ENCODE measurements at places on chromosomes 4 and X.
A peak's percentile ranks its signal among the peaks of the same experiment; 100 is the strongest.

DNA sequence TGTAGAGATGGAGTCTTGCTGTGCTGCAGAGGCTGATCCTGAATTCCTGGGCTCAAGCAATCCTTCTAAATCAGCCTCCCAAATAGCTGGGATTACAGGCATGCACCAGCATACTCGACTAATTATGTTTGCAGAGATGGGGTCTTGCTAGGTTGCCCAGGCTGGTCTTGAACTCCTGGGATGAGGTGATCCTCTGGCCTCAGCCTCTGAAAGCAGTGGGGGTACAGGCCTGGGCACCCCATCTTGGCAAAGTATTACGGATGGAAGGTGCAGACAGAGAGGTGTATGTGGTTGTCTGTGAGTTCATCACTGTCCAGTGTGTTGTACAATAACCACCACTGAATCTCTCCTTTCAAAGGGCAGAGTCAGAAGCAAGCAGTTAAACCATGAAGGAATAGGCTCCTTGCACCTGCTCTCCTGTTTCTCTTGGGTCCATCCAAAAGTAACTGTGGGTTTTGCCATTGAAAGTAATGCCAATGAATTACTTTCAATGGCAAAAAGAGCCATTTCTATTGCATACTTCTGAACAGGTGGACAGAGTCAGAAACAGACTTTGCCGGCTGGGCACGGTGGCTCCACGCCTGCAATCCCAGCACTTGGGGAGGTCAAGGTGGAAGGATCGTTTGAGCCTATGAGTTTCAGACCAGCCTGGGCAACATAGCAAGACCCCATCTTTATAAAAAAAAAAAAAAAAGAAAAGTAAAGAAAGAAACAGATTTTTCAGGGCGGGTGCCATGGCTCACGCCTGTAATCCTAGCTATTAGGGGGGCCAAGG, 7.0 kb upstream of the AKAP17A start:
- DNase-seq = no peak

GRCh38 chrX:41313419-41313818, 20.5 kb upstream of the DDX3X start:
- peak; percentile 25 for DNase-seq

- no peak for DNase-seq
Measured at GRCh38 chr4:57083090-57083489, 27.1 kb downstream of the IGFBP7 start.

- no peak for DNase-seq
Measured at GRCh38 chrX:101407167-101407747, 468 bp downstream of the GLA start.

- DNase-seq = no peak
Measured at GRCh38 chr4:54942721-54943120, 182.7 kb downstream of the KDR start.

DNA sequence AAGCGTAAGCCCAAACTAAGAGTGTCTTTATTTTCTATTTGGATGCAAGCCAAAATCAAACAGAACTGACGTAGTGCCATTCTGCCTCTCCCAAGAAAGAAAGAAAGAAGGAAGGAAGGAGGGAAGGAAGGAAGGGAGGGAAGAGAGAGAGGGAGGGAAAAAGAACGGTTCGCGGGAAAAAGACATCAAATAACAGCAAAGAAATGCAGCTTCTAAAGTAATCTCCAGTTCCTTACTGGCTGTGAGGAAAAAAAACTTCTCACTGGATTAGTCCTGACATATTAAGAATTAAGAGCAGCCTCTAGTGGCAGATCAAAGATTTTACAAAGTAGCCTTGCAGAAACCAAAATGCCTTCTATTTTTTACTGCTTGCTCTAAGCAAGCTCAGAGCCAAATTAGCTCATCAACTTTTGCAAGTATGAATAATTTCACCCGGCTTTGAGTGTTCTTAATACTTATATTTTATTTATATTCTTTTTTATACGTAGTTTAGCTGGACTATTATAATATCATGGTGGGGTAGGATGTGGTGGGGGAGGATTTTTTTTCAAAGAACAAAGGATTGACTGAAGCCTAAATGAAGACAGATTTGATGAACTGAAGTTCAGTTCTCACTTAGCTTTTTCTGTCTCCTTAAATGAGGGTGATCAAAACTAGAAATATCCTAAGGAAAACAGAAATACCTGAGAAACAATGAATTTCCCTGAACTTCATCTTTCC, 36.6 kb downstream of the PITX2 start:
- DNase-seq = peak; percentile 70

DNA sequence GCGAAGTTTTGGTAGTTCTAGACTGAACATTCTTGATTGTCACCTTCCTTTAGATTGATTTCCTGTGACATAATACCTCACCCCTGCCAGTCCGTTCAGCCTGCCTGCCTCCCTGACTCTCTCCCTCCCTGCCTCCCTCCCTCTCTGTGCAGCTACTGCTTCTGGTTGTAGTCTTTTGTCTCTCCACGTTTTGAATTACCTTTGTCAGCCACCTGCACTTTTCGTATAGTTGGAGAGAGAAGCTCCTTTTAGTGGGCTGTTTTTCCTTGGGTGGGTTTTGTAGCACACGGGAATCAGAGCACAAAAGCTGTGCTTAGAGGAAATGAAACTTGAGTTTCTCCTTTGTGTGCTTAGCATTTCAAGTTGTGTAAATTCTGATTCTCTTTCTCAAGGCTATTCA, 32.6 kb upstream of the MSMO1 start:
- DNase-seq = no peak

- peak; percentile 38 for DNase-seq
Measured at GRCh38 chr4:118338981-118339765, 13.6 kb downstream of the PRSS12 start.

GRCh38 chr4:148946271-148946670, 504.1 kb upstream of the NR3C2 start:
- no peak for DNase-seq

- no peak for DNase-seq
Measured at GRCh38 chrX:24396931-24397279, 36.5 kb downstream of the SUPT20HL1 start.

GRCh38 chr4:183164963-183165362, 65.9 kb downstream of the WWC2 start:
- DNase-seq = no peak

DNA sequence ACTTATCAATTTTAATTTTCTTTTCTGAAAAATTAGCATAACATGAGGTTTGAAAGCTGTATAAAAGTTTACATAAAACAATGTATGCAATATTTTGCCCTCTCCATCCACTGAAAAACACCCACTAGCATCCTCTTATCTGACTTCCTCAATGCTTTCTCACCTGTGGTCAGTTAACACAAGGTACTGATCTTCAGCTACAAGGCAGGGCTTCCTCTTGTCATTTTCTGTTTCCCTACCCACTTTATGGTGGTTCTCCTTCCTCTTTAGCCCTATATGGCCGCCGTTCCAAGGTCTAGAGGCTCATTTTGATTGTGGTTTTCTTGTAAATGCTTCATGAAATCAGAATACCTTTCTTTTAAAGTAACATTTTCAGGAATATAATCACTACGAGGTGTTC, 618.6 kb upstream of the CPEB2 start:
- DNase-seq = no peak

DNA sequence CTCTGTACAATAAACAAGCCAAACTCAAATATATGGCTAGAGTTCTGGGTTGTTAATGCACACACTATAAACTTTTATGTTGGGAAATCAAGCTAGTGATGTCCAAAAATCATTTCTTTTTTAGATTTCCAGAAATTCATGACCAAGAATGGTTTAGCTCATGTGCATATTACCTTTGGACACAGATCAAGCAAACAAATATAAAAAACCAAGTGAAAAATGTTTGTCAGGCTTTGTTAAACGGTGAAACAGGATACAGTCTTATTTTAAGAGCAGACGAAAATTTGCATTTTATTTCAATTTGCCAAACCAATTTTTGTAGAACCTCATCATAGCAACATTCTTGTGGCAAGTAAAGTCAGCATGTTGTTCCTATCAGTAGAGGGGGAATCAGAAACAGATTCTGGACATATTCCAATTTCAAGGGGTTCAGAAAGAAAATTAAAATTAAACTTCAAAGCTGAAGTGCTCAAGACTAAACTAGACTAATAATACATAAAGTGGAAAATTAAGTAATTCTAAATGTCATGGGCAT, 413.6 kb downstream of the TRIML1 start:
- no peak for DNase-seq
